NCI-H2171 (cell line): ENCODE measurements at places on chromosomes 13 and 19.
A peak's percentile ranks its signal among the peaks of the same experiment; 100 is the strongest.

DNA sequence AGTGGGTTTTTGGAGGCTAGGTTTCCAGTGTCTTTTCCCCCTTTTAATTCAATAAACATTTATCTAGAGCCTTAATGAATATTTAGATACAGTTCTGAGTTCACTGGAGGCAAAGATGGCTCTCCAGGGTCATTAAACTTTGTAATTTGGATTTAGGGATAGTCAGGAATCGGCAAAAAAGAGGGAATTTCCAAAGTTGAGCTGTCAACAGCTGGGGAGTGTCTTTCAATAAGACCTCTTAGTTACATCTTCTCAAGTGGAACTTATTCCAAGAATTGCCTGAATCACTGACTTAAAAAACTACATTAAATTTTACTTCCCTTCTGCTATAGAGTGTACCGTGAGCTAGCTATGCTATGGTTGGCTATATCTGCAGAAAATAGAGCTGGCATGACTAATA lies 2.0 kb downstream of the LRCH1 start:
- no peak for DNase-seq

DNA sequence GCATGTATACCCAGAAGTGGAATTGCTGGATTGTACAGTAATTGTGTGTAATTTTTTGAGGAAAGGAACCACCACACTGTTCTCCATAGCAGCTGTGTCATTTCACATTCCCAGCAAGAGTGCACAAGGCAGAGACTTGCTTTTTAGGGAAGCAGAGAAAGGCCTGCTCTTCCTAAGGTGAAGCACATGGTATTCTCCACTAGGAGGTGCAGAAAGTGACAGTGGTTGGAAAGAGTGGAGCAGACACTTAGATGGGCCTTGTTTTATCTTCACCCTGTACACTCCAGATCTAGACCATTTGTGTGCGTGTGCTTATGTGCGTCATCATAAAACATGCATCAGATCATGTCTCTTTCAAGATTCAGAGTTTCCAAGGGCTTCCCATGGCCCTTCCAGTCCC lies 35.0 kb downstream of the FAM124A start:
- DNase-seq, result no peak

DNA sequence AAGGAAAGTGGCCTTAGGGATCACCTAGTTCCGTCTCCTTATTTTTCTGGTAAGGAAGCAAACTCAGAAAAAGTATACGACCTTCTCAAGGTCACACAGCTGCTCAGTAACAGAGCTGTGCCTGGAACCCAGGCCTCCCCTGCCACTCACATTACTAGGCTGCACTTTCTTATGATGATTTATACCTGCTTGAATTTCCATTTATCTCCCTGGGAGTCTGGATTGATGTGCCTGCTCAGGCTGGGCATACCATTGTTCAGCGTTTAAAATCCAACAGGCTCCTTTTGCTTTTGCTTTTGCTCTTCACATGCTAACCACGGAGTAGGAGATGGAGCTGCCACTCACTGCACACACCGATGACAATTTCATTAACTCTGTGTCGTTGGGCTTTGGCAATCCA lies 241.0 kb downstream of the OLFM4 start:
- DNase-seq, result no peak

- DNase-seq, result no peak
Observed at GRCh38 chr13:43405457-43405856, 381.3 kb downstream of the ENOX1 start.

GRCh38 chr13:98274921-98275487 lies 97.9 kb upstream of the RNF113B start:
- no peak for DNase-seq

- DNase-seq, result no peak
Observed at GRCh38 chr13:40911341-40911740, 107.8 kb downstream of the ELF1 start.

DNA sequence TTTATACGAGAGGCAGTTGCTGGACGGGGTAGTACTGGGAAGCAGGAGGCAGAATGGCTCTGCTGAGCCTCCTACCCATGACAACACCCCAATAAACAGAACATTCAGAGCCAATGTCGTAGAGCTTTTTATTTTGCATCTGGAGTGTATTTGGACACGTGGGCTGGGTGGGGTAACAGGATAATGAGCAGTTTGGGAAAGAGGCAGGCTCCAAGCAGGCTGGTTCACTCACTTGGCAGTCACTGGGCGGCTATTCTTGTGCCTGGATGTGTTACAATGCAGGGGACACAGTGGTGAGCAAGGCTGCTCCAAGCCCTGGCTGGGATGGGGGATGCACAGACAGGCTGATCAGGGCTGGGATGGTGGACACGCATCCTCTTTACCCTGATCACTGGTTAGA lies 9.5 kb downstream of the ACTMAP start:
- DNase-seq, result no peak

- DNase-seq, result no peak
Observed at GRCh38 chr19:42465827-42466280, 23.1 kb upstream of the CXCL17 start.

DNA sequence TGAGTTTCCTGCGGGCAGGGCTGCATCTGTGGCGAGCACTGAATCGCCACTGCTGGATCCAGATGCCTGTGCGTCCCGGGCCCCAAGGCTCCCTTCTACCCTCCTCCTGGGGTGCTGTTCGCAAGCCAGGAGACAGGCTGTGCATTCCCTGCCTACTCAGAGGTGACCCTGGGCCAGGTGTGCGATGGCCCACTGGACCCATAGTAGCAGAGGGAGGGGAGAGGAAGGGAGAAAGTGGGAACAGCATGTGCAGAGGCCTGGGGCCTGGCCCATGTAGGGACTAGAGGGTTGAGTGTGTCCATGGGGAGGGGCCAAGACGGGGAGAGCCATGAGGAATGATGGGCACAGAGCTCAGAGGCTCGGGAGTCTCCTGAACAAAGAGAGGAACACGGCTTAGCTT lies 27.3 kb downstream of the CARM1 start:
- no peak for DNase-seq

DNA sequence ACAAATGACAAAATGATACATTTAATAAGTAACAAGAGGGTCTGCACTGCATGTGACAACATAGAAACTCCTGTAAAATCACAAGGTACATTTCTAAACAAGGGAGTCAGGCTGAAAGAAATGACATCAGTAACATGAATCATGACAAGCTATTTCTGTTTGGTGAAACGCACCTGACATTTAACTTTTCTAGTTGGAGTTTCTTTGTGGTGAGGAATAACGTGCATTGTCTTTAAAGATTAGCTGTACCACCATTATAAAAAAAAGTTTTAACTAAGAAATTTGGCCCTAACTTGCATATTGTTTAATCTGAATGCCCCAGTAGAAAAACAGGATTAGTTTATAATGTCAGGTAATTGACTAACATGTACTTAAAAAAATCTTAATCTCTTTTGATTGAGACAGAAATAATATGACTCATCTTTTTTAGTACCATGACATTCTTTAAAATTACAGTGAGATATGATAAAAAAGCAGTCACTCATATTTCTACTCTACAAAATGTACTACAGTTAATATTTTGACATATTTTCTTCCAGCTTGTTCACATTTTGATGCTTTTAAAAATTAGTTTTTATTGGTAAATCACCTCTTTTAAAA lies 418.2 kb downstream of the KLF12 start:
- no peak for DNase-seq

DNA sequence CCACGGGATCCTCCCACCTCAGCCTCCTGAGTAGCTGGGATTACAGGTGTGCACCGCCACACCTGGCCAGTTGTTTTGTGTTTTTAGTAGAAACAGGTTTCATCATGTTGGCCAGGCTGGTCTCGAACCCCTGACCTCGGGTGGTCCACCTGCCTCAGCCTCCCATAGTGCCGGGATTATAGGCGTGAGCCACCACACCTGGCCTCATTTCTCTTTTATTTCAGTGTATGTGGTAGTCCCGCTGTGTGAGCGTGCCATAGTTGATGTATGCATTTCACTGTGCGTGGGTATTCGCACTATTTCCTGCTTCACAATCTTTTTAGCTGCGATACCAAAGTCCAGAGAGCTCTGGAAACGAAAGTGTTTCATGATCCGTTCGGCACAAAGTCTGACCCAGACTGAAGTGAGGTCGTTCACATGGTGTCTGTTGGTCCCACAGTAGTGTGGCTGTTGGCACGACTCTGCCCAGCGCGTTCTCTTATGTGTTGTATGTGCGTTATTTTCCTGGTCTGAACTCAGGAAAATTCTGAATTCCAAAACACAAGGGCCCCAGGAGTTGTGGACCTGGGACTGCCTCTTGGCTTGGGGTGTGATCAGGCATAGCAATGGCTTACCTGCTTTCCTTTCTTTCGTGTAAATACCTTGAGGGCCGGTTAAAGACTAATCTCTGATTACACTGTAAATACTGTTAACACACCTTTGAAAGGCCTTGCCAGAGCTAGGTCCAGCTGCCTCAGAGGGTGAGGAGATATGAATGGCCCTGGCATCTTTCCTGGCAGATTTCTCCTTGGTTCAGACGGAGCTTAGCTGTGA lies 8.6 kb downstream of the EPN1 start:
- no peak for DNase-seq

- DNase-seq, result no peak
Observed at GRCh38 chr13:20400774-20401173, 124.9 kb downstream of the CRYL1 start.

GRCh38 chr13:101955764-101956163 lies 446.1 kb downstream of the FGF14 start:
- DNase-seq, result no peak

DNA sequence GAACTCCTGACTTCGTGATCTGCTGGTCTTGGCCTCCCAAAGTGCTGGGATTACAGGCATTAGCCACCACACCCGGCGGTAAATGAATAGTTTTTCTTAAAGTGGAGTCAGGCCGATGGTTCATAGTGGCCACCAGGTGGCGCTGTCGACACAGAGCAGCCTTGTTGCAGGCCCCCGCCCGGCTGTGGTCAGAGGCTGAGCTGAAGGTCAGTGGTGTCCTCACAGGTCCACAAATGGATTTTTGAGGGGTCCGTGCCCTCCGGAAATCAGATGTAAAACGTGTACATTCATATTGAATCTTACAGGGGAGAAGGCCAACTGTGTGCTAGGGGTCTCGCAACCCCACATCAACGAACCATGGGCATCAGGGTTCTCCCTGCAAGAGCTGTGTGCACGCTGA lies 13.4 kb upstream of the WDR18 start:
- DNase-seq, result no peak

DNA sequence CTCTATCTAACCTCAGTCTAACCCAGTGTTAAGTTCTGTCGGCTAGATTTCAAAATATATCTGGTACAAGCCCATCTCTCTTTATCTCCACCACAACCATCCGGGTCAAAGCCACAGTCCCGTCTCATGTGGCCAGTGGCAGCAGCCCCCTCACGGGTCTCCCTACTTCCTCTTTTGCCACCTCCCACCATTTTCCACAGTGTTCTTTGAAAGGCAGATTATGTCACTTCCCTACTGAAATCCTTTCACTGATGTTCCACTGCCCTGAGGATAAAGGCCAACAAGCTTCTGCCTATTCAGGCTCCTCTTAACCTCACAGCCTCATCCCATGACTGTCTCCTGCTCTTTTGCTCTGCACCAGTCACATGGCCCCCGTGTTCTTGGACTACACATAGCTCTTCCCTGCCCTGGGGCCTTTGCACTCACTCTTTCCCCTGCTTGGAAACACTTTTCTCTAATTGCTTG lies 117.2 kb downstream of the UBL3 start:
- DNase-seq, result no peak

- peak; percentile 64 for DNase-seq
Observed at GRCh38 chr13:99657848-99658260, 156.6 kb downstream of the TM9SF2 start.

DNA sequence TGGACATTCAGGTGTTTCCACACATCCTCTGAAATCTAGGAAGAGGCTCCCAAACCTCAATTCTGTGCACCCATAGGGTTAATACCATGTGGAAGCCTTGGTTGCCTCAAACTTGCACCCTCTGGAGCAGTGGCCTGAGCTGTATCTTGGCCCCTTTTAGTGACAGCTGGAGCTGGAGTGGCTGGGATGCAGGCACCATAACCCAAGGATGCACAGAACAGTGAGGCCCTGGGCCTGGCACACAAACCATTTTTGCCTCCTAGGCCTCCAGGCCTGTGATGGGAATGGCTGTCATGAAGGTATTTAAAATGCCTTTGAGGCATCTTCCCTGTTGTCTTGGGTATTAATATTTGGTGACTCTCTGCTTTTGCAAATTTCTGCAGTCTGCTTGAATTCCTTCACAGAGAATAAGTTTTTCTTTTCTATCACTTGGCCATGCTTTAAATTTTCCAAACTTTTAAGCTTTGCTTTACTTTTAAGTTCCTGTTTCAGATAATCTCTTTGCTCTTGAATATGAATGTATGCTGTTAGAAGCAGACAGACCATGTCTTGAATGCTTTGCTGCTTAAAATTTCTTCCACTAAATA lies 1594.5 kb upstream of the PCDH20 start:
- DNase-seq, result no peak

GRCh38 chr13:26589754-26590153 lies 32.3 kb downstream of the WASF3 start:
- DNase-seq, result no peak

DNA sequence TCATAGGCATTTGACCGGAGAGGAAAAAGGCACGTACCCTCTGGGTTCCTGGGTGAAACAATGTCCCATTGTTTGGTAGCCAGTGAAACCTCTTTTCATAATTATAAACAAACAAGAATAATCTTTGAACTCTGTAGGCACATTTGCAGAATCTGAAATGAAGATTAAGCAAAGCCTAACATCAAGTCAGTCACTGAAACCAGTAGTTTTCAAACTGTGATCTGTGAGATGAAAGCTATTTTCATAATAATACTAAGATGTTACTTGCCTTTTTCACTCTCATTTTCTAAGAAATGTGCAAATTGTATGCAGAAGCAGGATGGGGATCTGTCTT lies 105.4 kb downstream of the WDFY2 start:
- no peak for DNase-seq

- no peak for DNase-seq
Observed at GRCh38 chr19:55443824-55444480, 852 bp upstream of the SHISA7 start.

- no peak for DNase-seq
Observed at GRCh38 chr13:75657111-75657510, 21.0 kb downstream of the LMO7 start.

DNA sequence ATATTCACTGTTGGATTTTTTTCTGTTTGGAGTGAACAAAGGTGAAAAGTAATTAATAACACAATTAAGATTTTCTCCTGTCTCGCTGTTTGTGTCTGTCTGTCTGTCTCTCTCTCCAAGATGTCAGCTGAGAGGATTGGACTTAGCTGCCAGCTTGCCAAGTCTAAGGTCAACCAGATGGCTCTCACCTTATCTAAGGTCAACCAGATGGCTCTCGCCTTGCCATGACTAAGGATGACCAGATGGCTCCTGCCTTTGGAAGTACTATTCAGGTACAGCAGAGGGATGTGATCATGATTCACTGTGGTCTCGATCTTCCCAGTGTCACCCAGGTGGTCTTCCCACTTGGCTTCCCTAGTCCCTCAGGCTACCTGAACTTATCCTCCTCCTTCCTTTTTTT lies 1436.4 kb downstream of the UQCRFS1 start:
- no peak for DNase-seq

GRCh38 chr19:10294368-10294697 lies 4.6 kb downstream of the ICAM5 start:
- no peak for DNase-seq

DNA sequence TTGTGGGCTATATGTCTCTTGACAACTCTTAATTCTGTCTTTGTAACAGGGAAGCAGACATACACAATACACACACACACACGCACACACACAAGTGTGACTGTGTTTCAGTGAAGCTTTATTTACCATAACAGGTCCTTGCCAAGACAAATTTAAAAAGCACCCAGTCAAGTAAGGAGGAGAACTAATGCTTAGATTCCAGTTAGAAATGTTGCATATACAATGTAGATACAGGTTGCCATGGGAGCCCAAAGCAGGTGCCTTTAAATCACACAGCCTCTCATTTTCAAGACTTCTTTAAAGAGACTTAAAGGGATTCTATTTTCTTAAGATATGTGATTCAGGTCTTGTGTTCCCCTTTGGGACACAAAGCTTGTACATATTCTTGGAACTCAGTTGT lies 1551.9 kb downstream of the EFNB2 start:
- no peak for DNase-seq
